ENCODE measurements at places on chromosomes 13 and 19. TPM values are rescaled to one million over a fixed set of nuclear protein-coding genes. Genes with fewer than 3 reads are reported as not detected.

The NMRK2 gene
- total RNA-seq, result 32.9 TPM

The RXFP2 gene
- not detected for total RNA-seq

The S1PR4 gene
- total RNA-seq, result not detected

The ZNF223 gene
- 7.5 TPM for total RNA-seq

The CEACAM7 gene
- not detected for total RNA-seq

The ELSPBP1 gene
- total RNA-seq, result not detected

The CGB5 gene
- total RNA-seq, result not detected

DNA sequence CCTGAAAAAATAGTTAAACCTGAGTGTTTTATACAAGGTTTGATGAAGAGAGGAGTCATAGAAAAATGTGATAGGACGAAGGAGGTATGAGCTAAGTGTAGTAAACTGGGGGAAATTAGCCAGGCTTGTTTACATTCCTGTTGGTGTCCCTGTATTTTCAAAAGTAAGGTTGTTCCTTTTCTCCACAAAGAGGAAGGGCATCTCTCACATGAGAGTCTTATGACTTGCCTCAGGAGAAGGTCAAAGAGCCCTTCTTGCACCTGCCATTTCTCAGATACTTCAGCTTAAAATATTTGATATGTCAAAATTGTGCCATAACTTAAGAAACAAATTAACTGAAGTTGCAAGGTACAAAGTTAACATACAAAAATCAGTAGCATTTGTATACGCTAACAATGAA is 3.6 kb upstream of the N4BP2L2 start:
- DNase-seq, result no peak

DNA sequence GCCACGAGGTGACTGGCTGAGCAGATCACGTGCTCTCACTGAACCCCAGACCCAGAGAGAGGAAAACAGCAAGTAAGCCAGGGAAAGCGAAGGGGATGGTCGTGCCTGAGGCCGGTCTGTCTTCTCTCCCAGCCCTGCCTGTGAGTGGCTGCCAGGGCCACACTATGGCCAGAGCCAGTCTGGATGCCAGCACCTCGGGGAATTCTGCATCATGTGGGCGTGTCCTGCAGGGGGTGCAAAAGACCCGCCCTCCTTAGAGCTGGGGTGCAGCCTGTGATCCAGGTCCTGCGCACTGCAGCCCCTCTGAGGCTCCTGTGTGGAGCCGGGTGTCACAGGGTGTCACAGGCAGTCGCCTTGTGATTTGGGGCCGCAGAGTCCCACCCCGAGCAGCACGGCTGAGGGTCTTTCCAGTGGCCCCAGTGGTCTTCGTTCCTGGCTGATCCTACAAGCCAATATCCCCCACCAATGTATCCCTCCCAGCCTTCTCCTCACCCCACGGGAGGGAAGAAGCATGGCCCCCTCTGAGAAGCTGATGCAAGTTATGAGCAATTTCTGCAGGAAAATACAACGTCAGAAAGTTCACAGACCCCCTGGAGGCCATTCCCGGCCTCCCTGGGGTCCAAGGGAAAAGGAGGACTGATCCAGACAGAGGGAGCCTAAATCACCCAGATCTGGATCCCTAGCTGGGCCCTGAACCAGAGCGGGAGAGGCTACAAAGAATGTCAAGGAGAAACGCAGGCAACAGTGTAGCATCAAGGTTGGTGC is 7.7 kb downstream of the PPP1R12C start:
- DNase-seq, result no peak

- no peak for DNase-seq
These were observed 27.2 kb upstream of the POU4F1 start for GRCh38 chr13:78630511-78630910.

GRCh38 chr13:96848286-96848685 is 146.0 kb downstream of the OXGR1 start:
- no peak for DNase-seq

DNA sequence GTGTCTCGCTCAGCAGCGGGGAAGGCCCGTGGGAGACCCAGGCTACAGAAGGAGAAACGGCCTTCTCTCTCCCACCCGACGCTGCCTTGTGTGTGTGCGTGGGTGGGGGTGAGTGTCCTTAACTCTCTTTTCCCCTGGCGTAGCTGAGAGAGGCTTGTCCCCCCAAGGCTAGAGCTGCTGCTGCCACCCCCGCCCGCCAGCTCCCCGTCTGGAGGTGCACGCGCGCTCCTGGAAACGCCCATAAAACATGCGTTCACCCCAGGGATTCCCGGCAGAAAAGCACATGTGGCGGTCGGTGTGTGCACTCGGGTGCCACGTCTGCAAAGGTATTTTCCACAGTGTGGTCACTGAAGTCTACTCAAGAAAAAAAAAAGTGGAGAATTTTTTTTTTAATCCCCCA is 36.1 kb downstream of the GADD45B start:
- no peak for DNase-seq

- no peak for DNase-seq
These were observed 35.0 kb downstream of the FAM124A start for GRCh38 chr13:51257187-51257586.

DNA sequence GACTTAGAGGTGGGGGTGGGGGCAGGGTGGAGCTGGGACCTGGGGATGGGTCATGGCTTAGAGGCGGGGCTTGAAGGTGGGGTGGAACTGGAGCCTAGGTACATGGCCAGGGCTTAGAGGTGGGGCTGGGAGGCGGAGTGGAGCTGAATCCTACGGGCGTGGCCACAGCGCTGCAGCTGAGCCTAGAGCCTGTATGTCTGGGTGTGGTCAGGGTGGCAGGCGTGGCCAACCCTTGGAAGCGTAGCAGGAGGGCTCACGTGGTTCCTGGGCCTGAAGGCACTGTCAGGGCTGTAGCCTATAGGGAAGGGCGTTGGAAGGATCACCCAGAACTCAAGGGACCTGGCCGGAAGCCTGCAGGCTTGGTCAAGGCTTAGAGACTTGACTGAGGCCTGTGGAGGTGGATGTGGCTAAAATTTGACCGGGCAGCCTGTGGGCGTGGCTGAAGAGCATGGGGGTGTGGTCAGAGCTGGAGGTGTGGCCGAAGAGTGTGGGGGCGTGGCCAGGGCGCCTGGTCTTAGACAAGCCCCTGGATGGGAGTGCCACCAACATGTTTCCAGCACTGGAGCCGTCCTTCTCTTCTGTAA is 24.3 kb downstream of the COLGALT1 start:
- peak; percentile 67 for DNase-seq

DNA sequence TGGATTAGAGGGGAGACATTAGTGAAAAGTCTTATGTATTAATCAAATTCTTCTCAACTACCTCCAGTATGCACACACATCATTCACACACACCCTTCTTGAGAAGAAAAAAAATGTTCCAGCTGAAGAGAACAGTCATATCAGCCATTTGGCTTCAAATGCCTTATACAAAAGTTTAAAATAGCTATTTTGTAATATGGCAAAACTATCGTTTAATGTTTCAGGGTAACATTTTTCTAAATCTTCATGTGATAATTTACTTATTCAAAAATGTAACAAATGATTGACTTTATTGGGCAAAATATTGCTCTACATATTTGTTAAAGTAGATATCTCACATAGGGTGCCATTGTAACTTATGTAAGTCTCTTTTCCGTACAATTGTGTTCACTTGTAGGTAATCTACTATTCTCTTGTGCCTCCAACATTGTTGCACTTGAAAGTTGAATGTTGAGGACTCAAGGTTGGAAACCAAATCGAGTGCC is 13.6 kb downstream of the ZIC2 start:
- DNase-seq, result no peak

Data from cardiac muscle cell (in vitro differentiated cells and primary cell).